Large intestine (tissue), 12 donors: ENCODE measurements at places on chromosomes 5 and 9. TPM values are rescaled to one million over a fixed set of nuclear protein-coding genes. Genes with fewer than 3 reads are reported as not detected.
A peak's percentile ranks its signal among the peaks of the same experiment; 100 is the strongest.

GRCh38 chr9:12854221-12854620 lies 79.4 kb downstream of the LURAP1L start:
- H3K27ac ChIP-seq = peak overlapping the region; percentile 55
- H3K27me3 ChIP-seq = no peaks in the 10 kb centered on the region
- peak; percentile 48 for DNase-seq
- no peaks in the 10 kb centered on the region for H3K36me3 ChIP-seq
- no peak overlapping the region for H3K4me3 ChIP-seq

GRCh38 chr9:126752881-126753670 lies 51.8 kb upstream of the ZBTB43 start:
- H3K27ac ChIP-seq = peak overlapping the region; percentile 82
- peaks cover 37% of the 10 kb centered on the region for H3K4me1 ChIP-seq
- no peaks in the 10 kb centered on the region for H3K27me3 ChIP-seq
- no peaks in the 10 kb centered on the region for H3K36me3 ChIP-seq
- no peak overlapping the region for H3K4me3 ChIP-seq

DNA sequence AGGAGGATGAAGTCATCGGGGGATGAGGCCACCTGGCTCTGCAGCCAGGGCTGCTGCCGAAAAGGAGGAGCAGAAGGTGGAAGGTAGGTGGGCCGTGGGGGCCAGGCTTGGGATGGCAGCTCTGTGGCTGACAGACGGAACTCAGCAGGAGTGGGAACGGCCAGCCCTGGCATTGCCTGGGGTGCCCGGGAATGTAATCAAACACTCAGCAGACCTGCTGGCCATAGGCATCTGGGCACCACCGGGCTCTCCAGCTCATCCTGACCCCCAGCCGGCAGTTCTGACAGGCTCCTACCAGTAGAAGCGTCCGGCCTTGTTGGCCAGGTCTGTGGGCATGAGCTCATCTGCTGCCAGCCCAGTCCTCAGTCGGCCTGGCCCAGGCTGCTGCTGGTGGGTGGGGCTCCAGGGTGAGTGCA lies 4.3 kb upstream of the FAT2 start:
- no peaks in the 10 kb centered on the region for H3K36me3 ChIP-seq
- H3K4me1 ChIP-seq = peaks cover 20% of the 10 kb centered on the region
- H3K27ac ChIP-seq = no peak overlapping the region
- H3K27me3 ChIP-seq = no peaks in the 10 kb centered on the region
- H3K4me3 ChIP-seq = no peak overlapping the region

GRCh38 chr9:96859461-96860198 lies 5.3 kb upstream of the ZNF782 start:
- H3K36me3 ChIP-seq = no peaks in the 10 kb centered on the region
- no peak overlapping the region for H3K27ac ChIP-seq
- H3K4me1 ChIP-seq = peaks cover 28% of the 10 kb centered on the region
- DNase-seq = no peak

GRCh38 chr5:158468444-158468843 lies 609.5 kb upstream of the CLINT1 start:
- H3K36me3 ChIP-seq = no peaks in the 10 kb centered on the region
- no peak for DNase-seq
- no peaks in the 10 kb centered on the region for H3K27me3 ChIP-seq
- no peak overlapping the region for H3K27ac ChIP-seq

GRCh38 chr5:90294604-90295003 lies 115.0 kb downstream of the CETN3 start:
- H3K4me1 ChIP-seq = no peaks in the 10 kb centered on the region
- no peaks in the 10 kb centered on the region for H3K36me3 ChIP-seq
- H3K27ac ChIP-seq = no peak overlapping the region
- H3K27me3 ChIP-seq = no peaks in the 10 kb centered on the region
- H3K4me3 ChIP-seq = no peak overlapping the region

GRCh38 chr5:150499437-150499956 lies 8.4 kb upstream of the NDST1 start:
- H3K27me3 ChIP-seq = no peaks in the 10 kb centered on the region
- peaks cover 29% of the 10 kb centered on the region for H3K4me1 ChIP-seq
- no peak overlapping the region for H3K4me3 ChIP-seq
- H3K36me3 ChIP-seq = peaks cover 29% of the 10 kb centered on the region
- no peak for DNase-seq

DNA sequence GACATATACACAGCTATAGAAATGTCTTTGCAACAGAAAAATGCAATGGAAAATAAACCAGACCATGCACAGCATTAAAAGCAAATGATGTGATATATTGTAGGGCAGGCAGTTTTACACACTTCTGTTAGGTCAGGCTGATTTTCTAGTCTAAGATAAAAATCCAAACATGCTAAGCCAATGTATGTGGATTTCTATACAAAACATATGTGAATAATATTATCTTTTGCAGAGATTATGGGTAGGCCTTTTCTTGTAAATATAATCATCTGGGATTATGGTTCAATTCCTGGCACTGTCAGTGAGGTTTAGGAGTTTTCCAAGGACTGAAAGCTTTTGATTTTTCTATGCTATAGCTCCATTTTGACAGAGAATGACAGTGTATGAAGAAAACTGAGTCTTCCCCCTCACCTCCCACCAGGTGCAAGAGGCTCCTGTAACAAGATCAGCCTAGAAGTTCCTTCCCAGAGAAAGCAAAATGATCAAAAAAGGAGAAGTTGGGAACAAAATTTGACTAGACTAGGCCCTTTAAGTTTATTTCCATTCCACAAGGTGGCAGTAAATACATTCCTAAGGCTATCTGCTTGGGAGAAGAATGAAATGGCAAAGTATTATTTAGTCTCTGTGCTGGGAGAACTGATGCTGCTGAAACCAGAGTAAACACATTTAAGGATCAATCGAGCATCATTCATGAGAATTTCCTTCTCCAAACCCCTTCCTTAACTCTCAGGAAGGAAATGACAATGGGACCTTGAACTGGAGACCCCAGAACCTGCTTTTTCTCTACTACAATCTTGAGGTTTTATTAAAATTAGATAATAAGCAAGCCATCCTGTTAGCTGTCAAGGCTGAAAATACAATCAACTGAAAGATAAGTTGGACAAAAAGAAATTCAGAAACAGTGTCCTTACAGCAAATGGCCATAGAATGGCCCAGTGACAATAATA lies 133.0 kb upstream of the TUT7 start:
- H3K4me1 ChIP-seq = no peaks in the 10 kb centered on the region
- H3K36me3 ChIP-seq = no peaks in the 10 kb centered on the region
- H3K4me3 ChIP-seq = no peak overlapping the region
- no peak overlapping the region for H3K27ac ChIP-seq

- peak within 1 kb of the TSS; percentile 6 for H3K4me3 ChIP-seq
- no peak within 1 kb of the TSS for H3K27ac ChIP-seq
- no peaks in the 10 kb centered on the region for H3K4me1 ChIP-seq
- no peaks in the 10 kb centered on the region for H3K36me3 ChIP-seq
- H3K27me3 ChIP-seq = no peaks in the 10 kb centered on the region
- DNase-seq = no peak
Observed at GRCh38 chr5:141245250-141245717, at the start of gene PCDHB15. TSS of gene PCDHB15 (plus strand) at chr5:141245395. CDS start at chr5:141245579, 184 bp downstream.

DNA sequence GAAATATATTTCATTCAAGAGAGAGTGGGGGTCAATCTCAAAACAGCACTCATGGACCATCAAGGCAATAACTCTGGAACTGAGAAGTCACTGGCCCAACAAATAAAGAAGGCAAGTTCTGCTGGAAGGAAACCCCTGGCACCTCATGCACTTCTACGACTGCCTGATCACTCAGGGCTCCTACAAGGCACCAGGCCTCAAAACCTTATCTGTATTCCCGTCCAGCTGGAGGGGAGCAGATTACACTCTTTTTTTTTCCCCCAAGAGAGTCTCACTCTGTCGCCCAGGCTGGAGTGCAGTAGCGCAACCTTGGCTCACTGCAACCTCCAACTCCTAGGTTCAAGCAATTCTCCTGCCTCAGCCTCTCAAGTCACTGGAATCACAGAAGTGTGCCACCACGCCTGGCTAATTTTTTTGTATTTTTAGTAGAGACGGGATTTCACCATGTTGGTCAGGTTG lies 49.9 kb downstream of the P4HA2 start:
- DNase-seq = no peak
- no peak overlapping the region for H3K4me3 ChIP-seq
- H3K4me1 ChIP-seq = no peaks in the 10 kb centered on the region
- no peaks in the 10 kb centered on the region for H3K36me3 ChIP-seq

DNA sequence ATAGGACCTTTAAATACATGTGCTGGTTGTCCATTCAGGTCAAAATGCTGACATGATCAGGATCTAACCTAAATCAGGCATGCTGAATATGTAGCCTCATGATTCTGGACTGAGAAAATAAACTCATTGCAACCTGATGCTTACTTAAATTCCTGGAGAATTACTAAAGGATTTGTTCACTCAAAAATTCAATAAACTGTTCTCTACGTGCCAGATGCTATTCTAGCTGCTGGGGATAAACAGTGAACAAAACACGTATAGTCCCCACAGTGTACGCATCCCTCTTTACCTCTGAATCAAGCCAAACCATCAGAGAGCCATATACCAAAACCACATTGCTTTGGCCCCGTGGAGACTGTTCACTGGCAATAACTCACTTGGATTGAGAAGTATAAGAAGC lies 6.1 kb downstream of the SCAI start:
- DNase-seq = no peak
- H3K36me3 ChIP-seq = peaks cover 2% of the 10 kb centered on the region
- no peaks in the 10 kb centered on the region for H3K4me1 ChIP-seq
- no peak overlapping the region for H3K4me3 ChIP-seq

- H3K27me3 ChIP-seq = no peaks in the 10 kb centered on the region
- no peak overlapping the region for H3K4me3 ChIP-seq
Observed at GRCh38 chr5:176391999-176392398, 3.4 kb downstream of the HIGD2A start.

DNA sequence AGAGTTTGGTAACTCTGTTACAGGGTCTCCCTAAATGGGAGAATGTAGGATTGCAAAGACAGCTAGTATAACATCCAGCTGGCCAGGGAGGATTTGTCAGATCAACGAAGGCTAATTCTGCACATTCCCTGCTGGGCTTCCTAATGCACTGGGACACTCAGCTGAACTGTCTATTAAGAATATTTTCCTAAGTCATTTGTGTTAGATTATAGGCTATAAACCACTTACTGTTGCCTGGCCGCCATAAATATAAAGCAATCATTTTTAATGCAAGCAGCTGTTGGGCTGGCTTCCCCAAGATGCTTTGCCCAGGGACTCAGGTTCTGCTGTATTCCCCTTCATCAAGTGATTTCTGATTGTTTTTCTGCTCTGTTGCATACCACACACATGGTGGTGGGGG lies 35.3 kb upstream of the SLIT3 start:
- no peaks in the 10 kb centered on the region for H3K36me3 ChIP-seq
- H3K27ac ChIP-seq = no peak overlapping the region
- no peaks in the 10 kb centered on the region for H3K4me1 ChIP-seq
- no peak for DNase-seq

GRCh38 chr5:74530326-74531050 lies 110.0 kb downstream of the ENC1 start:
- no peak overlapping the region for H3K4me3 ChIP-seq
- no peaks in the 10 kb centered on the region for H3K4me1 ChIP-seq
- no peaks in the 10 kb centered on the region for H3K36me3 ChIP-seq

- H3K4me3 ChIP-seq = no peak overlapping the region
- H3K4me1 ChIP-seq = no peaks in the 10 kb centered on the region
- no peaks in the 10 kb centered on the region for H3K36me3 ChIP-seq
Observed at GRCh38 chr9:78826527-78826926, 529.6 kb downstream of the PSAT1 start.

DNA sequence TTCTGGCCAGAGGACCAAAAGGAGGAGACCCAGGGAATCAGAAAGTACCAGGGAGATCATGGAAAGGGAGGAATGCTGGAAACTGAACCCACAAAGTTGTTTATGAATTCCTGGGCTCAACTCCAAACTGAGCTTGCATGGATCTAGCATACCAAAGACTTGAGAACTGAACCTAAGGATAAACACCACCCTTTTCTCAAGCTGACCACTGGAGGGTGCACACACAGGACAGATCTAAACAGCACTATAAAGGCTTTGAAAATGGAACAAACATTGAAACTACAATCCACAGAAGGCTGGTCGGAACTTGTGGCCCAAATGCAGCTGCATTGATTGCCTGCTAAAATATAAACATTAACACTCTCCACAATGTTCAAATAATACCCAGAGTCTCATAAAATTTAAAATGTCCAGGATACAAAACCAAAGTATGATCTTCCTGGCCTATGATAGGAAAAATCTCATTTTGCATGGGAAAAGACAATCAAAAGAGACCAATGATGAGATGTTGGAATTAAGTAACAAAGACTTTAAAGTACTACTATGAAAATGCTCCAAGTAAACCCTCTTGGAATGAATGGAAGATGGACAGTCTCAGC lies 15.6 kb upstream of the IRF1 start:
- peak; percentile 68 for DNase-seq
- peak overlapping the region; percentile 18 for H3K27ac ChIP-seq
- no peaks in the 10 kb centered on the region for H3K36me3 ChIP-seq
- H3K4me1 ChIP-seq = peaks cover 35% of the 10 kb centered on the region

GRCh38 chr9:95349091-95350038 lies 31.9 kb upstream of the FANCC start:
- no peaks in the 10 kb centered on the region for H3K4me1 ChIP-seq
- H3K27me3 ChIP-seq = peaks cover 22% of the 10 kb centered on the region
- DNase-seq = peak; percentile 7
- no peaks in the 10 kb centered on the region for H3K36me3 ChIP-seq

AIF1L gene
- 7.5 TPM for polyA plus RNA-seq

SUSD1 gene
- polyA plus RNA-seq = 28.4 TPM

ADRA1B gene
- 0.12 TPM for polyA plus RNA-seq

QRFP gene
- 0.36 TPM for polyA plus RNA-seq

PRRX2 gene
- polyA plus RNA-seq = 1.6 TPM

C6 gene
- 39.4 TPM for polyA plus RNA-seq

RELL2 gene
- polyA plus RNA-seq = 2.0 TPM
